Stimulated activated CD4-positive, alpha-beta T cell treated with anti-CD3 and anti-CD28 coated beads, TNF-alpha, amount 100 ng/mL, for 24 hours (primary cell): ENCODE measurements at places on chromosomes 5 and 9.

- no peak for DNase-seq
Observed at GRCh38 chr5:124683917-124684555, 62.4 kb downstream of the ZNF608 start.

DNA sequence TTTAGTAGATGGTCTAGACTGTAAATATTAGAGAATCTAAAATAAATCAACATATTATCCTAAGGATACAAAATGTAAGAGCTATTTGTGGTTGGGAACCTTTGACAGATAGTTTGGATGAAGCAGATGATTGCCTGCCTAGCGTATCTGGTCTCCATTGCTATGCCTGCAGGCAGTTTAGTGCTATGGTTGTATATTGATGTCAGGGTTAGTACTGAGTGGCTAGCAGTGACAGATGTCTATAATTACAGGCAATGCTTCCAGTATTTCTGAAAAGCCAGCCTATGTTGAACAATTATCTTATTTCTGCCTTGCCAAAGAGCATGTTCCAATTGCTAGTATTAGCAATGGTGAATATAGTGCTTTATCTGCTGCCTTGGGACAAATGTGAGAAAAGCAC, 151.3 kb upstream of the TLX3 start:
- no peak for DNase-seq

GRCh38 chr5:136034984-136035383, 6.2 kb downstream of the TGFBI start:
- no peak for DNase-seq

GRCh38 chr9:72915659-72916058, 37.2 kb downstream of the ALDH1A1 start:
- DNase-seq: no peak

- DNase-seq: no peak
Observed at GRCh38 chr5:98259595-98259994, 513.9 kb upstream of the RGMB start.

- DNase-seq: no peak
Observed at GRCh38 chr9:93236541-93237206, 52.7 kb downstream of the WNK2 start.

DNA sequence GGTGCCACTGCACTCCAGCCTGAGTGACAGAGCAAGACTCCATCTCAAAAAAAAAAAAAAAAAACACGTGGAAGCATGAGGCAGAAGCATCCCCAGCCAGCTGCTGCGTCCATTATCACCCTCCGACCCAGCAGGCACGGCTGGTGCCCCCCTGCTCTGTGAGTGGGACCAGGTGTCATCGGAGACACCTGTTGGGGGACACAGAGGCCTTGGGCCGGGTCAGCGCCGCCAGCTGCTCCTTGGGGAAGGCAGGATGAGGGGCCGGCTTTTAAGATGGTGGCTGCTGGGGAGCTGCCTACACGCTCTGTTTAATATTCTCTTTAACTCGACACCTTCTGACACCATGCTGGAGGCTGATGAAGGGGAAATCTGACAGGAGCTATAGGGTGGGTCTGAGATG, 80.2 kb upstream of the RUFY1 start:
- DNase-seq: no peak

DNA sequence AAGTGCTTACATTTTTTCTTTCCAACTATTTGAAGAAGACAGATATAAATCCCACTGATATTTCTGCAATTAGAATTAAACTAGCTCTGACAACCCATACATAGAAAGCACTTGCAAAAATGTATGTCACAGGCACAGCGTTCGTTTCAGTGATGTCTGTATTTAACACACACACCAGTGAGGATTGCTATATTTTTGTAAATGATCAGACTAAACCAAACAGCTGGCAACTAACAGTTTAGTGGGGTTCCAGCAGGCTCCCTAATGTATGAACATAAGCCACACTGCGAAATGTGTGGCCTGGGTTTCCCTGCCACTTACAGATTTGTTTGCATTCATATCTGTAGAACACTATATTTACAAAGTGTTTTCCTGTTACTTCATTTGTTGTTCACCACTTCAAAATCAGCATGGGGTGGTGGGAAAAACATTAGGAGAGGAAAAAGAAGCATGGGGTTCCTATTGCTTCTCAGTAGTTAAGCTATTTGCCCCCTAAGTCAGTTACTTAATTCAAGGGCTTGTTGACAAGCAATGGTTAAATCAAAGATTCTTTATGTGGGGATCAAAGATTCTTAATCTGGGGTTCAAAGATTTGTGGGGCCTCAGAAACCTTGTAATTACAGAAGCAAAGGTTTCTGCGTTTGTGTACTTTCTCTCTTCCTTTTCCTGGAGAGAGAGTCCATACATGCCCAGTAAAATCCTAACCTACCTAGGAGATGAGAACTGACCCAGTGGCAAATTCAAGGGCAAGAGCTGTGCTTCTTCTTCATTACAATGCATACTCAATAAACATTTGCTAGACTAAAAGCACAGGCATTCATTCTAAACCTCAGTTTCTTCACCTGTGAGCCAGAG, 27.1 kb downstream of the ZNF608 start:
- DNase-seq: no peak
